ENCODE measurements at places on chromosomes 1 and 21.
A peak's percentile ranks its signal among the peaks of the same experiment; 100 is the strongest.

DNA sequence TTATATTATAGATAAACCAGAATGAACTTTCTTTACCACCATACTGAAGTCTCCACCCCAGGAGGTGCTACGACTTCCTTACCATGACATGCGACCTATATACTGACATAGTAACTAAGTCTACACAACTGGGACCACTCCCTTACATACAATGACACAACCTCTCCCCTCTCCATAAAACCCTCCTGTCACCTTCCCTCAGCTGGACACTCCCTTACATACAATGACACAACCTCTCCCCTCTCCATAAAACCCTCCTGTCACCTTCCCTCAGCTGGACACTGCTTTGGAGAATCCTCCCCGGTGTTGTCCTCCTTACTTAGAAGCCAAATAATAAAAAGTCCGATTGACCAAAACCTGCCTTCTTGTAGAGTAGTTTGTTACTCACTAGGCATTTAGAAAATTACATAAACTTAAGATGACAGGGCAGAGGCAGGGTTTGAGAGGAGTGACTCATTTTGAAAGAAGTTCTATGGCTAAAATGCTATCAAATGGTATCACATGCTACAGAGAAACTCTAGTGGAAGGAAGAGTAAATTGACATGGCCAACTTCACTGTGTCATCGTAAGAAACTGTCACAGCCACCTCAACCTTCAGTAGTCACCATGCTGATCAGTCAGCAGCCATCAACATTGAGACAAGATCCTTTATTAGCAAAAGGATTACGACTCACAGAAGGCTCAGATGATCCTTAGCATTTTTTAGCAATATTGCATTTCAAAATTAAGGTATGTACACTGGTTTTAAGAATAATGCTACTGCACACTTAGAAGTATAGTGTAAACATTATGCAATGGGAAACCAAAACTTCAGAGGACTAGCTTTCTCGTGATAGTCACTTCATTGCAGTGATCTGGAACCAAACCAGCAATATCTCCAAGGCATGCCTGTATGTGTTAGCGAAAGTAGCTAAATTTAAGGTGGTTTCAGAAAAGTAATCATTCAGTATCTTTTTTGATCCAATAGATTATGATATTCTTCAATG, 56.4 kb downstream of the AHCTF1 start:
- DNase-seq = peak; percentile 33

- DNase-seq = no peak
These were observed 2.5 kb upstream of the TAF13 start for GRCh38 chr1:109078317-109078716.

DNA sequence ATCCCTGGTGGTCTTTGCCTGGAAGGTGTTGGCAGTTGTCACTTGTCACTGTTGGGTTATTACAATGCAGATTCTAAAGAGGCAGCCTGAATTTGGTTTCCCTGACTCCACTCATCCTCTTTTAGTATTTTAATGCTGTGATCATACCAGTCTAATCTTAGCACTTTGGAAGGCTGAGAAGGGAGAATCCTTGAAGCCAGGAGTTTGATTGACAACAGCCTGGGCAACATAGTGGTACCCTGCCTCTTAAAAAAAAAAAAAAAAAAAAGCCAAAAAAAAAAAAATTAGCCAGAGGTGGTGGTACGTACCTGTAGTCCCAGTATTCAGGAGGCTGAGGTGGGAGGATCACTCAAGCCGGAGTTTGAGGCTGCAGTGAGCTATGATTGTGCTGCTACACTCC, 7.7 kb downstream of the GIPC2 start:
- no peak for DNase-seq

DNA sequence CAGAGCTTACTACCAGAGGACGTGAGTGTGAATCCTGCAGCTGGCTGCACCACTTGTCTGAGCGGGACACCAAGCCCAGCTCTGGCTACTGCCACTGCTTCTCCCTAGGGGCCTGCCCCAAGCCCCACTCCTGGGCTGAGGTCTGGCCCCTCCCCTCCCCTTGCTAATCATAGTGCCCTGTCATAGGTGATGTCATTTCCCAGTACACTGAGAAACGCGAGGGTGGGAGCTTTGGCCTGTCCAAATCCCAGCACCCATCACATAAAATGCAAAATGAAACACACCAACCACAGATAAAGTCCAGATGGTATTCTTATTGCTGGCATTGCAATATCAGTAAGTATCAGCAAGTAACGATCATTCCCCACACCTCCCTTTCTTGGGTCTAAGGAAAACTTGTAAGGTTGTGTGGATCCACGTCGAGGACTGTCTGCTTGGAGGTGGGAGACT, 77.7 kb downstream of the TOMM20 start:
- DNase-seq = peak; percentile 68

GRCh38 chr1:159999204-159999603, 32.6 kb downstream of the PIGM start:
- DNase-seq = no peak

Data from activated T-cell treated with anti-CD3 and anti-CD28 coated beads, Interleukin-2, amount 50 U/mL, for 72 hours (primary cell).